ENCODE measurements at places on chromosomes 13 and 19. TPM values are rescaled to one million over a fixed set of nuclear protein-coding genes. Genes with fewer than 3 reads are reported as not detected.

DNA sequence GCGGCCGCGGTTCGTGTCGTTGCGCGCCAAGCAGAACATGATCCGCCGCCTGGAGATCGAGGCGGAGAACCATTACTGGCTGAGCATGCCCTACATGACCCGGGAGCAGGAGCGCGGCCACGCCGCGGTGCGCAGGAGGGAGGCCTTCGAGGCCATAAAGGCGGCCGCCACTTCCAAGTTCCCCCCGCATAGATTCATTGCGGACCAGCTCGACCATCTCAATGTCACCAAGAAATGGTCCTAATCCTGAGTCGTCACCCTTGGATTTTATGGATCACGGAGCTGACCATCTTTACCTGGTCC, 475 bp downstream of the MRPL57 start:
- H3K36me3 ChIP-seq: peaks cover 12% of the 10 kb centered on the region
- H3K4me3 ChIP-seq: peak overlapping the region; percentile 73
- DNase-seq: no peak
- H3K27me3 ChIP-seq: no peaks in the 10 kb centered on the region

- no peaks in the 10 kb centered on the region for H3K4me1 ChIP-seq
- H3K4me3 ChIP-seq: no peak overlapping the region
- H3K27me3 ChIP-seq: no peaks in the 10 kb centered on the region
- H3K27ac ChIP-seq: no peak overlapping the region
Observed at GRCh38 chr19:6354098-6354674, 7.1 kb upstream of the CLPP start.

GRCh38 chr13:67935626-67936025, 705.5 kb upstream of the PCDH9 start:
- H3K4me3 ChIP-seq: no peak overlapping the region
- H3K27me3 ChIP-seq: no peaks in the 10 kb centered on the region
- H3K27ac ChIP-seq: no peak overlapping the region
- no peaks in the 10 kb centered on the region for H3K4me1 ChIP-seq
- DNase-seq: no peak

GRCh38 chr13:74443631-74444030, 309.4 kb upstream of the KLF12 start:
- H3K27ac ChIP-seq: no peak overlapping the region
- H3K4me1 ChIP-seq: no peaks in the 10 kb centered on the region
- no peak overlapping the region for H3K4me3 ChIP-seq
- DNase-seq: no peak
- no peaks in the 10 kb centered on the region for H3K27me3 ChIP-seq

DNA sequence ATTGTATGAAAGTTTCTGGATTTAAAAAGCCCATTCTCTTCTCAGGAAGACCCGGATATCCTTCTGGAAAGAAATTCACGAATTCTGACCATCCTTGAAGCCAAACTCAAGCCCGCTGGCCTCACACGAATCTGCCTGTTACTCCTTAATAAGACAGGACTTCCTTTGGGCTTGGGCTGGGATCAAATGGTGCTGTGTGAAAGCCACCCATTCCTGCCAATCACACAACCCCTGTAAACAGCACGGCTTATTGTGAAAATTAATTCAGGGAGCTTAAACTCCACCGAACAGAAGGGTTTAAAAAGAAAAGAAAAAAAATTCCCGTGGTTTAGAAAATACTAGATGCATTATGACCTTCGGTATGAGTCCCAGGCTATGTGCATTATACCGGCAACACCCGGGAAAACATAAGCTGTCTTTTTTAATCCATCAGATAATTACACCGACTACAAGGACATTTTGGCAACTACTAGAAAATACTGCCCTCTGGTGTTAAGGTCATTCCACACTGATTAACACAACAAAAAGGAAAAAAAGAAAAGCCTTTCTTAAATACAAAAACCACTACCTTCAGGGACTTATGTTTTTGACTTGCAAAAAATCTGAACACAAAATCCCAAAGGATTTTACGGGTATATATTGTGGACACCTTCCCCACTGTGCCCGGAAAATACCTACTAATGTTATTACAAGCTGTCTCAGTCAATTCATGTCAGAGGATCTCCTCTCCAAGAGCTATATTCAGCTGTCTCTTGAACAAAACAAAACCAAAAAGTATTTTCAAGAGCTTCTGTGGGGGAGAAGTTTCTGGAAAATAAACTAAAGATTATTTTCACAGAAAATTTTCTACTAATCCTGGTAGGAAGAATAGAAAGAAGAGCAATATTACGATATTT, 76.0 kb upstream of the LSM14A start:
- H3K4me3 ChIP-seq: no peak overlapping the region
- no peak for DNase-seq
- H3K36me3 ChIP-seq: no peaks in the 10 kb centered on the region

The PSG7 gene
- total RNA-seq: not detected

- H3K27me3 ChIP-seq: no peaks in the 10 kb centered on the region
- H3K4me3 ChIP-seq: no peak overlapping the region
- no peak for DNase-seq
- no peaks in the 10 kb centered on the region for H3K36me3 ChIP-seq
Observed at GRCh38 chr13:34990399-34991214, 48.5 kb downstream of the NBEA start.

The KIR2DL1 gene
- total RNA-seq: not detected

The AMER2 gene
- 0.22 TPM for total RNA-seq

DNA sequence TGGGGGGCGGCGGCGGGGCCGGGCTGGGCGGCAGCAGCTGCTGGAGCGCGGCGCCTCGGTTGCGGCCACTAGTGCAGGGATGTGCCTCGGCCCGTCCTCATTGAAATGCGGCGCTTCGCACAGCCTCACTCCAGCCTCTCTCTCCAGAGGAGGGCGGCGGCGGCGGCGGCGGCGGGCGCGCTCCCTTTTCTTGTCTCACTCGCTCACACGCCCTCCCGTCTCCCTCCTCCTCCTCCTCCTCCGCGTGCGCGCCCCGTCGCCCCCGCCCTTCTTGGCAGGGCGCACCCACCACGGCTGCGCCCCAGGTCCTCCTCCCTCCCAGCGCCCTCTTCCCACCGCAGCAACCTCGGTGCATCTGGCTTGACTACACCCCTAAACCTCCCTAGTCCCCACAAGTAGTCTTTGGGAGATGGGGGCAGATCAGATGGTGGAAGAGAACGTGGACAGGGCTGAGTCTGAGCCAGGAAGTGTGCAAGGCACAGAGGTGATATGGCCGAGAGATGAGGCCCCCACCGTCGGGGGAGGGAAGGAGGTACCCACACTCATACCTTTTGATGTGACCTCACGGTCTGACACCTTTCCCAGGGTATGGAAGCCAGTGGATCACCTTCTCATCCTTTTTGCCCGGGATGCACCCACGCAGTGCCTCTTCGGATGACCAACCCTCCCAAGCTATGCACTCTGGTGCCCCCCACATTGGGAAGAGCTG, at the start of gene DCLK1:
DCLK1 (minus strand) TSS at position 161 of the 709 bp plus-strand sequence.
- DNase-seq: peak; percentile 56
- peak within 1 kb of the TSS; percentile 46 for H3K4me3 ChIP-seq
- no peaks in the 10 kb centered on the region for H3K36me3 ChIP-seq
- H3K27me3 ChIP-seq: peaks cover 8% of the 10 kb centered on the region
- H3K4me1 ChIP-seq: no peaks in the 10 kb centered on the region
- peak within 1 kb of the TSS; percentile 36 for H3K27ac ChIP-seq

DNA sequence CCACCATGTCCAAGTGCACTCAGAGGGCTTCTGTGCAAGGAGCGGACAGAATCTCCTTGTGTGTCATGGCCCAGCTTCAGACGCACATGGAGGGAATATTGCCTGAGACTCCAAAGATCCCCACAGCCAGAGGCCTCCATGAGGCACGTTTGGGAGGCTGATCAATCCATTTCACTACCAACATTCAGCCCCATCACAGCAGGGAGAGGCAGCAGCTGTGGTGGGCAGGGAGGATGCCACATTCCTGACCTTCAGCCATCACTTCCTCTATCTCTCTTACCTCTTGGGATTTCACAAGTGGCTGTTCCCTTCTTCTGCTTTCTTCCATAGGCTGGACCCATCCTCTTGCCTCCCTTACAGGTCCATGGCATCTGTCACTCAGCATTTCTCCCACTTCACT, 82.4 kb upstream of the MBNL2 start:
- H3K4me3 ChIP-seq: no peak overlapping the region
- DNase-seq: no peak
- no peaks in the 10 kb centered on the region for H3K36me3 ChIP-seq
- no peak overlapping the region for H3K27ac ChIP-seq
- H3K4me1 ChIP-seq: no peaks in the 10 kb centered on the region
- H3K27me3 ChIP-seq: no peaks in the 10 kb centered on the region

The ZNF567 gene
- 9.2 TPM for total RNA-seq

- H3K4me3 ChIP-seq: no peak overlapping the region
- H3K36me3 ChIP-seq: no peaks in the 10 kb centered on the region
- no peak overlapping the region for H3K27ac ChIP-seq
- peaks cover 35% of the 10 kb centered on the region for H3K27me3 ChIP-seq
- no peak for DNase-seq
Observed at GRCh38 chr13:113050734-113051431, 54.7 kb upstream of the F7 start.
